Mesangial cell (primary cell): ENCODE measurements at places on chromosomes 1 and 21. TPM values are rescaled to one million over a fixed set of nuclear protein-coding genes. Genes with fewer than 3 reads are reported as not detected.

The ANGPTL1 gene
- not detected in 2 replicates for total RNA-seq

The LCE3D gene
- total RNA-seq, result not detected in 2 replicates

The PTGFR gene
- total RNA-seq, result 0.33 and 0.63 TPM in 2 replicates

The NBPF11 gene
- total RNA-seq, result 2.0 and 5.5 TPM in 2 replicates

The TPTE gene
- not detected in 2 replicates for total RNA-seq
